ENCODE measurements at places on chromosomes 13 and 19.

DNA sequence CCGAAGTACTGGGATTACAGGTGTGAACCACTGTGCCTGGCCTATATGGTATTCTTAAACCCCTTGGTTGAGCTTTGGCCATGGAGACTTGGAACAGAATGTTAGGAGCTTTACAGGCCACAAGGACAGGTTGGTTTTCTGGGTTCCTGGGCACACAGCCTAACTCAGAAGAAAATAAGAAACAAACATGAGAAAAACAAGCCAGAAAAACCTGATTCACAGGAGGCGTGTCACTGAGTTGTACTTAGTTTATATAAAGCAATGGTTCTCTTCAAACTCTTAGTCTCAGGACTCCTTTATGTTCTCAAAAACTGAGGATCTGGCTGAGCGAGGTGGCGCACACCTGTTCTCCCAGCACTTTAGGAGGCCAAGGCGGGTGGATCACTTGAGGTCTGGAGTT is 125.1 kb upstream of the SPATA13 start:
- no peak for DNase-seq

- no peak for DNase-seq
Observed at GRCh38 chr19:57802269-57802668, 12.4 kb downstream of the ZNF552 start.

DNA sequence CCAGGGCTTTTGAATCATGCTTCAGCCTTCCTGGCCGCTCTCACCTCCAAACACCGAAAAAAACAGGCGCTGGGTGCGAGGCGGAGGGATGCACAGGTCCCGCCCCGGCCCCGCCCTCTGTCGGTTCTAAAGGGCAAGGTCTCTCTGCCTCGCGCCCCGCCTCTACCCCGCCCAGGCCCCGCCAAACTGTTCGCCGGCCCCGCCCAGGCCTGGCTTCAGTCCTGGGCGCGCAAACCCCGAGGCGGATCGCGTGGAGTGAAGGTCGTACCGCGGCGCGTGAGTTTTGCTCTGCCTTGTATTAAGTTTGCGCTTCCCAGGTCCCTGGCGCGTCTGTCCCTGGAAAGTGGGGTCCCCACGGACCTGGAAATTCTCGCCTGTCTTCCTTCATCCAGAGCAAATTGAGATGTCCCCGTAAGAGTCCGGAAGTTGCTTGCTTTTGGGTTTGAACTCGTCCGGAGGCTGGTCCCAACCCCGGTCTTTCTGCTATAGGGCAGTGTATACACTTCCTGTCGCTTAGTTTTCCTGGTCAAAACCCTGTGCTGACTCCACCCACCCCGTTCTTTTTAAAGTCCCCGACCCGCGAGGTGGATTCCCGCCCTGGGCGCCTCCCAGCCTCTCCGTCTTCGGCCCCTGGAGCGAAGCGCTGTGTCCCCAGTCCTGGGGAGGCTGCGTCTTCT is 8.4 kb downstream of the ZNF808 start:
- peak; percentile 97 for DNase-seq

DNA sequence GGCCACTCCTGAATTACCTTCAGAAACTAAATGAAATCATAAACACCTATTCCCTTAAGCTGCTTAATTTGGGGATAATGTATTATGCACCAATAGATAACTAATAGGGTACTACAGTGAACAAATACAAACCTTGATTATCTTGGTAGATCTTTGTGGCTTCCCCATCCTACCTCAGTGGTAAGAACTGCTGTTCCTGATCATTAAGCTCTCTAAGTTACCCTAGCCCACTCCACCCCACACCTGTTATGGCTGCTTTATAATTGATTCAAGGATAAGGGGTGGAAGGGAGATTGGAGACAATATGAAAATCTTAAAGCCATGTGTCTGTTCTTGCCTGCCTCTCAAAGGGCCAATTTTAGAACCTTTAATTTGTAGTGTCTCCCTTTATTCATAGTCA is 121.2 kb downstream of the LMO7 start:
- DNase-seq, result no peak

DNA sequence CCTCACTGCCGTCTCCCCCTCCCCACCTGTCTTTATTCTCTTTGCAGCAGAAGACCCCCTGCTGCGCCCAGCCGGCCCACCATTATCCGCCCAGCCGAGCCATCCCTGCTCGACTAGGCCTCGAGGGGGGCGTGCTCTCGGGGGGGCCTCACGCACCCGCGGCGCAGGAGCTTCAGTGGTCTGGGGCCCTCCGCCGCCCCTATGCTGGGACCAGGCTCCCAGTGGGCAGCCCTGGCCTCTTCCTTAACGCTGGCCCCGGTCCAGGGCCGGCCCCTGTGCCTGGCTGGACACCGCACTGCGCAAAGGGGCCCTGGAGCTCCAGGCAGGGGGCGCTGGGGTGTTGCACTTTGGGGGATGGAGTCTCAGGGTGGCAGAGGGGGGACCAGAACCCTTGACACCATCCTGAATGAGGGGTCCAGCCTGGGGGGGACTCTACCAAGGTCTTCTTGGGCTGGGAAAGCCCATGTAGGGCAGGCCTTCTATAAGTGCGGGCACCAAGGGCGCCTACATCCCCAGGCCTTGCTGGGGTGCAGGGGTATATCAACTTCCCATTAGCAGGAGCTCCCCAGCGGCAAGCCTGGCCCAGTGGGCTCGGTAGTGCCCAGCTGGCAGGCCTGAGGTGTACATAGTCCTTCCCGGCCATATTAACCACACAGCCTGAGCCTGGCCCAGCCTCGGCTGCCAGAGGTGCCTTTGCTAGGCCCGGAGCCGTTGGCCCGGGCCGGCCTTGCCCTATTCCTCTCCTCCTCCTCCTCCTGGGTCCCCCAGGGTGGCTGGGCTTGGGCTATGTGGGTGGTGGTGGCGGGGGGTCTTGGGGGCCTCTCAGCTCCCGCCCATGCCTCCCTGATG is 4.9 kb downstream of the TMED1 start:
- DNase-seq, result no peak

- no peak for DNase-seq
Observed at GRCh38 chr13:94115054-94115453, 364.4 kb downstream of the DCT start.

- peak; percentile 88 for DNase-seq
Observed at GRCh38 chr19:45498411-45499195, at the start of gene PPM1N. PPM1N (plus strand) TSS chr19:45498443; CDS start chr19:45498473, 30 bp downstream.

GRCh38 chr13:93227878-93228642 is 1.5 kb downstream of the GPC6 start:
- no peak for DNase-seq

GRCh38 chr19:18999896-19000620 is 33.3 kb downstream of the SUGP2 start:
- DNase-seq, result no peak

Measured in activated effector memory CD4-positive, alpha-beta T cell treated with anti-CD3 and anti-CD28 coated beads, Interleukin-2, amount 50 U/mL, for 16 hours (primary cell).